ENCODE measurements at places on chromosomes 7 and 10.

GRCh38 chr7:91789558-91789957 is 90.9 kb downstream of the MTERF1 start:
- no peak for DNase-seq

DNA sequence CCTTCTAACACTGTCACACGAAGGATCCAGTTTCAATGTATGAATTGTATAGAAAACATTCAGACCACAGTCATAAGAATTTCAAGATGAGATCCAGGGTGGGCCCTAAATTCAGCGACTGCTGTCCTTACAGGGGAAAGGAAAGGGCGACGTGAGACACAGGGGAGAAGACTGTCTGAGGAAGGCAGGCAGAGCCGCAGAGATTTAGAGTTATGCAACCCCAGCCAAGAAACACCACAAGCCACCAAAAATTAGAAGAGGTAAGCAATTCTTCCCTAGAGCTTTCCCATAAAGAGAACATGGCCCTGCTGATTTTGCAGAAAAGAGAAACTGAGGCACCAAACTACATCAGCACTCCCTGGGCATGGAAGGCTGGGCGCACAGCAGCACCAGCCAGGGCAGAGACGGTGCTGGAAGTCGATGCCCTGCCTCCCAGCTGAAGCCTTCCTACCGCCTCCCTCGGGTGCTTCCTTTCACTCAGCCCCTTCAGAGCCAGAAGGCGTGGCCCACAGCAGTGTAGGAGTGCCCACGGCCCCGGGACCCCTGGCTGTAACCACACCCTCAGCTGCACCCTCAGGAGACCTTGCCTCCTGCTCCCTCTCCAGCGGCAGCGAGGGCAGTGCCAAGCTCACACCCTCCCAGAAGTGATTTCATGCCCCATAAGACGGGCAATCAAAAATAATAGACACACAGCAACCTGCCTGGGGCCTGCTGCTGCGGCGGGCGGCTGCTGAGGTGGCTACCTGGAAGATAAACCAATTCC is 81.0 kb upstream of the LRRC4 start:
- no peak for DNase-seq

DNA sequence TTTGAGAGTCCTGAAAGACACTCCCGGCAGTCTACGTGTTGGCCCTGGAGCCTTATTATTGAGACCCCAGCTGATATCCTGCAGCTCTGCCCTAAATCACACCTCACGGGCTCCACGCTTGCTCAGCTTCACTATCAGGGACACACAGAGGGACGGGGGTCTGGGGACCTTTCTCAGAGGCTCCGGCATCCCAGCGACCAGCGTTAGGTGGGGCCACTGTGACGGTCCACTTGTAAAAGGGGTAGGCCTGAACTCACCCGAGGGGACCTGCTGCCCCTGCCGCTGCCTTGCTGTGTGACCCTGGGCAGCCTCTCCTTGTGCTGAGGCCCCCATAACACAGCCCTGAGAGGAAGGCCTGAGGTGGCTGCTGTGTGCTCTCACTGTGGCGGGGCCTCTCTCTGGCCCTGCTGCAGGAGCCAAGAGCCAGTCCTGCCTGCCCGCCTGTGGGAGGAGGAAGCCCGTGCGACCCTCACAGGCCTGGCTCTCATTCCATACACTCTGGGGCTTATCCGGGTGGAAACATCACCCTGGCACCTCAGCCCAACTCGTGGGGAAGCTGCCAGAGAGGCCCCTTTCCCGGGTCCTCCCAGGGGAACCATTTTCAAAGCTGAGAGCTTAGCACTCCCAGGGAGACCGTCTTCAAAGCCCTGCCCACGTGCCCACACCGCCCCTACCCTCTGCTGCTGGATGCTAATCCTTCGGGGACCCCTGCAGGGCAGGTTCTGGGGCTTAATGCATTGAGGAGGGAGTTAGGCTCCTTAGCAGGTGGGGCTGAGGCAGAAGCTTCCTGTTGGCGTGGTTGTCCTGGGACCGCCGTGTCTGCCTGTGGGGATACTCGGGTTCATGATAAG is 21.7 kb downstream of the AQP1 start:
- no peak for DNase-seq

- peak; percentile 31 for DNase-seq
These were observed 18.3 kb downstream of the SGMS1 start for GRCh38 chr10:50605269-50605950.

DNA sequence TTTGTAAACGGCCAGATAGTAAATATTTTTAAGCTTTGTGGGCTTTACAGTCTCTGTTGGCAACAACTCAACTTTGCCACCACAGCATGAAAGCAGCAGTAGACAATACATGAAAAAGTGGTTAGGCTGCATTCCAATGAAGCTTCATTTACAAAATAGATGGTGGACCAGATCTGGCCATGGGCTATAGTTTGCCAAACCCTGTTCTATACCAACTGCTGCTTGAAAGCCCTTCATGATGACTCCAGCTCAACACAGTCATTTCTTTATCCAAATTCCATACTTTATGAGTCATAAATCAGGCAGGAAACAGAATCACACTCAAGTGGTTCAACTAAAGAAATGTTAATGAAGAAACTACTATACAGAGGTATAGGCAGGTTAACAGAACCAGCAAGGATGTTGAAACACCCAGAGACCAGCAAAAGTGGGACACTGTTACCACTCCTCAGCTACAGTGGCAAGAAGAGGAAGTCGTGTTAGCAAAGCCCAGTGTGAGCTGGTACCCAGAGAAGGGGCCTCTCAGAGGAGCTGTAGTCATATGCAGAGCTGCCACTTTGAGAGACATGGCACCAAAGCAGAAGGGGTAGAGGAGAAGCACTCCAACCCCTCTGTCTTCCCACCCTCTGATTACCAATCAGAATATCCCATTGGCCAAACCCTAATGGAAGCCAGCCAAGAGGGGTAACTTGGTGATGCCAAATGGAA is 72.5 kb downstream of the PRLHR start:
- DNase-seq: no peak

- DNase-seq: no peak
These were observed 266.0 kb downstream of the USP6NL start for GRCh38 chr10:11345224-11346054.

GRCh38 chr7:123727071-123727837 is 21.5 kb downstream of the WASL start:
- DNase-seq: no peak

DNA sequence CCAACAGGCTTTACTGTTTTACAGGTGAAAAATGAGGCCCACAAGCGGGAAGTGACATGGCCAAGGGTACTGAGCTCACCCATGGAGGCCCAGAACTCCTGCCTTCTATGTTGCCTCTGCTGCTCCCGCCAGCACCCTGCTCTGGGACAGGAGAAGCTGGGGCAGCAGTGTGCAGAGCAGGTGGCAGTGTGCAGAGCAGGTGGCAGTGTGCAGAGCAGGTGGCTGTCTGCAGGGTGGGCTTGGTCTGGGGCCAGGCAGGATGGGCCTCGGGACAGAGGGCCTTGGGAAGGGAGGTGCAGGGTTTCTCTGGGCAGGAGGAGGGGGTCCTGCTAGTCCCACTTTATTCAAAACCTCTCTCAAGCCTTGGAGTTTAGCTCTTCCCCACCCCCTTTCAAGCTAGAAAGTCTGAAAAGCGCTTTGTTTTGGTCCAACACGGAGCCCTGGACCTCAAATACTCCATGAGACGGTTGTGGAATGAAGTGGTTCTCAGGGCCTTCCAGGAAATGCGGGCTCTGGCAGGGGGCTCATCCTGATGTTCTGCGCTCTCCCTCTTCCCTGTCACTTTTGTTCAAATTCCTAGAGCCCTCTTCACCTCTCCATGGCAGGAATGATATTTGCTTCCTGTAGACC is 26.8 kb downstream of the TSPAN15 start:
- DNase-seq: no peak

DNA sequence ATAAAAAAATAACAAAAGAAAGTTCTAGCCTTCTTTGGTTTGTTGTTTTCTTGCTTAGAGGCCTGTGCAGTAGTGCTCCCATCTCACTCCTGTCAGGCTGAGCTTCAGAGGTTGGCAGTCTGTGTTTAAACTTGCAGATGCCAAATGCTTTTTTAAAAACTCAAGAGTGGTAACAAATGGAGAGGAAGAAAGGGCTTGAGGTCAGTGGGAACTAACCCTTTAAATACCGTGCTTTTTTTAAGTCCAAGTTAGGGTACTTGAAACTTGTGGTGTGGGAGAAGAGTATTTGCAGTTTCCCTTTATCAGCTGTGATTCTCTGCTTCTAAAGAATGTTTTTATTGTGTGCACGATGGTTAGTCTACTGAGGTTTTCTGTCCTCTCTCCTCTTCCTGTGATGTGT is 29.4 kb downstream of the ZRANB1 start:
- no peak for DNase-seq

GRCh38 chr10:17216217-17216900 is 11.7 kb upstream of the VIM start:
- no peak for DNase-seq

DNA sequence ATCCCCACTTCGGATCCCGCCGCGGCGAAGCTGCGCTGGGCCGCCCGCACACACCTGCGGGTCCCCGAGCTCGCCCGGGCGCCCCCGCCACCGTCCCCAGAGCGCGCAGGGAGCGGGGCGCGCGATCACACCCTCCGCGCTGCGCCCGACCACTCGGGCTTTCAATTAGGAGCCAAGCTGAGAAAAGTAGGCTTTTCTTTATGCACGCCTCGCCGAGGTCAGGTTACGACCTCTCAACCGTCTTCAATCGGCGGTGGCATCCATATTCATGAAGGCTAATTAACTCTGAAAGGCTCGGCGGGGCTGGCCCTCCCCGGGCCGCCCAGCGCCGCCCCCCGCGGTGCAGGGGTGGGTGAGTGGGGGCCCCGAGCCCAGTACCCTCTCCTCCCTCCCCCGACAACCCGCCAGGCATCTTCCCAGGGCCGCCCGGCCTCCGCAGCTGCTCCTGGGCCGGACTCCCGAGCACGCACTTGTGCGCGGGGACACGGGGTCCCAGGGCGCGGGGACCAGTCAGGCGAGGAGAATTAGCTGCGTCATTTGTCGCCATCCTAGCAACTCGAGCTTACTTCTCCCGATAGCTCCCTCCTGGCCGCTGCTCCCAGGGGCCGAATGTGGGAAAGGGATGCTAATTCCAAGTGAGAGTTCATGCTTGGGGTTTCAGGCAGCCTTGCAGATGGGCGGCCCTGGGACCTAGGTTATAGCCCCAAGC is 155.5 kb upstream of the LYZL2 start:
- peak; percentile 31 for DNase-seq

- no peak for DNase-seq
These were observed 17.8 kb downstream of the SMO start for GRCh38 chr7:129205987-129206785.

DNA sequence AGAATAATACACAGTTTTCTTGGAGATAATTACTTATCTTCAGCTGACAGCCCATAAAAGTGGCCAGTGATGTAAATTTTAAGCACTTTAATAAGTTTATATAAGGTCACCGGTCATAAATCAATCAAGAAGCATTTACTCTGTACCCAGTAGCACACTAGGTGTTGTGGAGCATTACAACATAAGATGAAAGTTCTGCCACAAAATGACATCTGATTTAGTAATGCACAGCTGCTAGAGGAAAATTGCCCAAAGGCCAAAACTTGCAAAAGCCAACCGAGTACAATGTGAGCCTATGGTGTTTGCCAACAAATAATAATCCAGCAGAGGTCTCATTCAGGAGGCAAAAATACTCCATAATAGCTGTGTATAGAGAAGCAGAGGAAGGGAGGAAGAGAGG is 63.6 kb downstream of the GPR37 start:
- no peak for DNase-seq

GRCh38 chr10:53893061-53893460 is 908.0 kb downstream of the PCDH15 start:
- DNase-seq: no peak

GRCh38 chr7:24653316-24654085 is 80.2 kb downstream of the PALS2 start:
- DNase-seq: no peak

- no peak for DNase-seq
These were observed 172.5 kb upstream of the INSYN2A start for GRCh38 chr10:127368929-127369328.

- peak; percentile 6 for DNase-seq
These were observed 69.8 kb downstream of the LSMEM1 start for GRCh38 chr7:112550468-112551060.

GRCh38 chr10:73643362-73643761 is 2.1 kb upstream of the MYOZ1 start:
- DNase-seq: no peak

DNA sequence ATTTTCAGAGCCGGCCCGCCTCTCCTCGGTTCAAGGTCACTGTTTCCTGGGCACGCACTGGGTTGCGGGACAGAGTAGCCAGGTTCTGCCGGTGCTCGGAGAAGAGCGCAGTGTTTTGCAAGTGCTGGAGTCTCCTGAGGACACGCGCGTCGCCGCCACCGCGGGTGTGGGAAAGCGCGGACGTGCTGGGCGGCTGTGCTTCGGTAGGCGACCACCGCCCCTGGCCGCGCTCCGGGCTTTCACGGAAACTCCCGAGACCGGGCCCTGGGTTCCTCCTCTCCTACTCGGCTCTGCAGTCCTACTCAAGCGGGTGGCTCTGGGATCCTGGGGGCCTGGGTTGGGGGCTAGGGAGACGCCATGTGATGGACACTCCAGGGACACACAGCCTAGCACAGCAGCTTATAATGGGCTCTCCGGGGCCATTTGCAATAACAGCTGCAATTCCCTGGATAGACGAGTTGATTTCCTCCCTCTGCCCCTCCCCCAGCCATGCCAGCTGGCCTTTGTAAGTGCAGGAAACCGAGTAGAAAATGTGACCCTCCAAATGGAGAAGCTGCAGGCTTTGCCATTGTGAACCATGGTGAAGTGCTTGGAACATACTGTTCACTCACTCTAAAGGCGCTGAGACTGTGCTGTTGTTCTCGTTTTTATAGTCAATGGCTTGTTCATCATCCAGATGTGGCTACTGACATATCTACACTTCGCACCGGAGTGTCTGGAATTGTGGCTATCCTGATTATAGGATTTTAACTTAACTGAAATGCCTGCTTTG is 2.1 kb downstream of the FRAT1 start:
- DNase-seq: no peak

DNA sequence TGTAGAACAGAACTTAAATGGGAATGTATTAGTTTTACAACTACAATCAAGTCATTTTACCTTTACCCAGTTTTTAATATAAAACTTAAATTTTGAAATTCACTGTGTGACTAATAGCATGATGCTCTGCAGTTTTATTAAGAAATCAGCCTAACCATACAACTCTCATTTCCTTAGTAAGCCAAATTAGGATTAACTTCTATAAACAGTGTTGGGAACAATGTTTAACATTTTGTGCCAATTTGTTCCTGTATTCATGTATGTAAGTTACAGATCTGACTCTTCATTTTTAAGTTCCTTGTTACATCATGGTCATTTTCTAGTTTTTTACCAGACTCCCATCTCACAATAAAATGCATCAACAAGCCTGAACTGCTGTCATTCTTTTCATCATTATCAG is 209.8 kb downstream of the ZEB1 start:
- no peak for DNase-seq

- no peak for DNase-seq
These were observed 17.3 kb downstream of the MKX start for GRCh38 chr10:27728338-27728737.

GRCh38 chr7:110877016-110877415 is 213.9 kb upstream of the LRRN3 start:
- DNase-seq: no peak
